ENCODE measurements at places on chromosomes 1 and 21. TPM values are rescaled to one million over a fixed set of nuclear protein-coding genes. Genes with fewer than 3 reads are reported as not detected.

- H3K4me1 ChIP-seq, result peaks cover 4% of the 10 kb centered on the region
- no peak overlapping the region for H3K4me3 ChIP-seq
- peaks cover 48% of the 10 kb centered on the region for H3K27me3 ChIP-seq
- H3K27ac ChIP-seq, result no peak overlapping the region
These were observed 33.2 kb downstream of the WNT3A start for GRCh38 chr1:228039986-228040385.

DNA sequence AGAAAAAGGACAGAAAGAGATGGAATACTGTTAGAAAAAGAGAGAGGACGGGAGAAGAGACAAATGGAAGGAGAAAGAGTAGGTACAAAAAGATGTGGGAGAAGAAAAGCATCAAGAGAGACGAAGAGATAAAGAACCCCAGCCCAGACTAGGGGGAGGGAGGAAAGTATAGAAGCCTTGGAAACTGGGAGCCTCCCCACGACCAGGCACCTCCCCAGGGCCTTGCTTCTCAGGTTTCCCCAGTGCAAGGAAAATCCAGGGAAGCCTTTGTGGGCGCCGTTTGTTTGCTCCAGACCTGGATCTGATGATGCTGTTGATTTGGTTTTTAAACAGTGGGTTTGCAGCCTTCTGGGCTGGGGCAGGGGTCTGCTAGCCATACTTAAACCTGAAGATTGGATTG is 15.2 kb upstream of the ALX3 start:
- DNase-seq, result no peak
- peaks cover 13% of the 10 kb centered on the region for H3K4me1 ChIP-seq
- no peaks in the 10 kb centered on the region for H3K36me3 ChIP-seq
- no peak overlapping the region for H3K27ac ChIP-seq
- H3K27me3 ChIP-seq, result peaks cover 87% of the 10 kb centered on the region
- H3K4me3 ChIP-seq, result no peak overlapping the region

- H3K4me1 ChIP-seq, result no peaks in the 10 kb centered on the region
- H3K27me3 ChIP-seq, result no peaks in the 10 kb centered on the region
- H3K36me3 ChIP-seq, result no peaks in the 10 kb centered on the region
- no peak for DNase-seq
These were observed 543.3 kb downstream of the KIF26B start for GRCh38 chr1:245698116-245698515.

- no peaks in the 10 kb centered on the region for H3K27me3 ChIP-seq
- H3K4me3 ChIP-seq, result no peak overlapping the region
- H3K4me1 ChIP-seq, result peaks cover 2% of the 10 kb centered on the region
- H3K27ac ChIP-seq, result no peak overlapping the region
- DNase-seq, result no peak
These were observed 101.5 kb upstream of the IFFO2 start for GRCh38 chr1:19057784-19058475.

- H3K36me3 ChIP-seq, result no peaks in the 10 kb centered on the region
- no peaks in the 10 kb centered on the region for H3K4me1 ChIP-seq
- DNase-seq, result peak; percentile 83
- peak overlapping the region; percentile 53 for H3K4me3 ChIP-seq
- H3K27me3 ChIP-seq, result peaks cover 98% of the 10 kb centered on the region
These were observed 432 bp upstream of the SIM2 start for GRCh38 chr21:36698385-36698980.

GRCh38 chr1:9631613-9632012 is 19.9 kb upstream of the PIK3CD start:
- no peaks in the 10 kb centered on the region for H3K4me1 ChIP-seq
- no peak overlapping the region for H3K27ac ChIP-seq
- H3K27me3 ChIP-seq, result no peaks in the 10 kb centered on the region
- no peak overlapping the region for H3K4me3 ChIP-seq

GRCh38 chr21:45166931-45167330 is 92.6 kb downstream of the ADARB1 start:
- no peaks in the 10 kb centered on the region for H3K27me3 ChIP-seq
- H3K27ac ChIP-seq, result no peak overlapping the region
- H3K4me1 ChIP-seq, result no peaks in the 10 kb centered on the region
- no peak overlapping the region for H3K4me3 ChIP-seq
- H3K36me3 ChIP-seq, result no peaks in the 10 kb centered on the region

GRCh38 chr1:43796111-43796581 is 88.8 kb downstream of the ST3GAL3 start:
- H3K4me3 ChIP-seq, result no peak overlapping the region
- no peaks in the 10 kb centered on the region for H3K4me1 ChIP-seq
- no peaks in the 10 kb centered on the region for H3K27me3 ChIP-seq

- H3K4me1 ChIP-seq, result no peaks in the 10 kb centered on the region
- H3K27me3 ChIP-seq, result peaks cover 85% of the 10 kb centered on the region
- no peak within 1 kb of the TSS for H3K27ac ChIP-seq
- no peaks in the 10 kb centered on the region for H3K36me3 ChIP-seq
- DNase-seq, result peak; percentile 90
- peak within 1 kb of the TSS; percentile 80 for H3K4me3 ChIP-seq
These were observed at the start of gene WNT2B for GRCh38 chr1:112508278-112509004. TSS of gene WNT2B (plus strand) at chr1:112508965. CDS start at chr1:112509263, 298 bp downstream.

DNA sequence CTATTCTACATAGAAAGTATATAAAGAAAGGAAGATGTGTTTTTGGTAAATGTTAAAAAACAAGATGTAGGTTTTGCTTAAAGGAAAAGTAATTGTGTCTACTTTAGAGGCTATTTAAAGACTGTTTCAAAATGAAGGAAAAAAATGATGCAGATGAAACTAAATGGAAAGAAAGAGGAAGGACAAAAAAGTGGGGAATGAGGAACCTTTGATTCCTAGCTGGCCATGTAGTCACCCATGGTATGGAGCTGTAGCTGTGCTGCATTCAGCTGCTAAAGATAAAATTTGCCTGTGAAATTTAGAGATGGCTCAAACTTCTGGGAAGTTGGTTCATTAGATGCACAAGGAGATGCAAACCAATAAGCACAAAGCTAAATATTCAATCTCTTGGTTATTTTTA is 86.8 kb upstream of the SERBP1 start:
- no peak for DNase-seq
- no peaks in the 10 kb centered on the region for H3K36me3 ChIP-seq
- no peak overlapping the region for H3K4me3 ChIP-seq
- H3K4me1 ChIP-seq, result no peaks in the 10 kb centered on the region
- H3K27ac ChIP-seq, result no peak overlapping the region

- H3K4me3 ChIP-seq, result no peak overlapping the region
- no peaks in the 10 kb centered on the region for H3K36me3 ChIP-seq
- no peak for DNase-seq
- no peaks in the 10 kb centered on the region for H3K4me1 ChIP-seq
- H3K27ac ChIP-seq, result no peak overlapping the region
- no peaks in the 10 kb centered on the region for H3K27me3 ChIP-seq
These were observed 12.0 kb downstream of the DENND1B start for GRCh38 chr1:197763307-197763706.

DNA sequence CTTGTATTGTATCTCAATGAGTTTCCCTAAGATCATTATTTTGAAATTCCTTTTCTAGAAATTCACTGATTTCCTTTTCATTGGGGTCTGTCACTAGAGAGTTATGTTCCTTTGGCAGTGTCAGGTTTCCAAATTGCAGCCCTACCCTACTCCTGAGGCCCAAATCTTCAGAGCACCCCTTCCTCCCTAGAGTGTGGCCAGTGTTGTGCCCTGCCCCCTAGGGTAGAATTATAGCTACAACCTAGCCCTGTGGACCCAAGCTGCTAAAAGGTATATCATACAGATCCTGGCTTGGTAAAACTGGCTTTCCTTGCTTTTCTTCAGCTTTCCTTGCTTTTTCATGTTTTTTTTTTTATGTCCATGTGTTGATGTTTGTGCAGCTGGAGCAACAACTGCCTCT is 60.7 kb downstream of the DIPK1A start:
- no peaks in the 10 kb centered on the region for H3K27me3 ChIP-seq
- no peaks in the 10 kb centered on the region for H3K36me3 ChIP-seq

DNA sequence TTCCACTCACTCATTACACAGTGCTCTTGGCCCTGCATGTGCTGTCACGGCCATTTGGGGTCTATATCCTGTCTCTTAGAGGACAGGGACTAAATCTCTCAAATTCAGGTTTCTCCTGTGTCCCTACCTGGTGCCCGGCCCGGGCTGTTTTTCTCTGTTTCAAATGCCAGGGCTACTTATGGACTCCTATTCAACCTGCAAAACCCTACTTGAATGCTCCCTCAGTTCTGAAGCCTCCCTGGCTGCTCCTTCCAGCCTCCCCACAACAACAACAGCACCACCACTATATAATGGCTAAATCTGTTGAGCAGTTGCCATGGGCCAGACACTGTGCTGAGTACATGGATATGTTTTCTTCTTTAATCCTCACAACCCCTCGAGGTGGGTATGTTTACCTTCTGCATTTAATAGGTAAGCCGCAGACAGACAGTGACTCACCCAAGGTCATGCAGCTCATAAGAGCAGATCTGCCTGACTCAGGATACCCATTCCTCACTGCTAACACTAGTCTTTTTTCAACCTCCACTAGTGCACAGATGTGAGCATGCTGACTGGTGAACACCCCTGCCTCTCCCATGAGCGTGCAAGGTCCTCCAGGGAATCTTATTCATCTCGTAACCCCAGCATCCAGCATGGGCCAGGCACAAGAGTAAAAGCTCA is 29.9 kb downstream of the DHRS3 start:
- peaks cover 10% of the 10 kb centered on the region for H3K27me3 ChIP-seq
- H3K36me3 ChIP-seq, result no peaks in the 10 kb centered on the region
- no peak overlapping the region for H3K4me3 ChIP-seq
- no peak overlapping the region for H3K27ac ChIP-seq

GRCh38 chr1:201320168-201320788 is 37.0 kb downstream of the PKP1 start:
- no peak overlapping the region for H3K27ac ChIP-seq
- H3K4me3 ChIP-seq, result no peak overlapping the region
- no peaks in the 10 kb centered on the region for H3K4me1 ChIP-seq
- DNase-seq, result no peak
- no peaks in the 10 kb centered on the region for H3K27me3 ChIP-seq

- no peaks in the 10 kb centered on the region for H3K36me3 ChIP-seq
- no peak for DNase-seq
- H3K4me1 ChIP-seq, result no peaks in the 10 kb centered on the region
These were observed 1145.3 kb upstream of the B3GALT2 start for GRCh38 chr1:194331758-194332157.

DNAH14 gene
- 36.6 TPM for total RNA-seq

PLA2G5 gene
- total RNA-seq, result not detected

AGMAT gene
- total RNA-seq, result 4.4 TPM

LIN28A gene
- total RNA-seq, result 1,041 TPM

EDN2 gene
- not detected for total RNA-seq

CLDN17 gene
- not detected for total RNA-seq

ADAR gene
- total RNA-seq, result 148 TPM

SGIP1 gene
- total RNA-seq, result 4.4 TPM

L1TD1 gene
- 200 TPM for total RNA-seq
